Upper lobe of right lung (tissue), 1 donor: ENCODE measurements at places on chromosomes 13 and 19. TPM values are rescaled to one million over a fixed set of nuclear protein-coding genes. Genes with fewer than 3 reads are reported as not detected.

The GZMM gene
- 2.9 TPM for total RNA-seq

The TPP2 gene
- 43.4 TPM for total RNA-seq

The FUT2 gene
- total RNA-seq = 0.81 TPM

The TNFRSF19 gene
- total RNA-seq = 17.9 TPM

The ERVK3-1 gene
- 34.8 TPM for total RNA-seq

The TTYH1 gene
- not detected for total RNA-seq

The TRAPPC6A gene
- total RNA-seq = 16.9 TPM

The LRRC4B gene
- 4.6 TPM for total RNA-seq
